ENCODE measurements at places on chromosomes 2 and 18.

GRCh38 chr2:218315397-218315796 is 23.1 kb upstream of the TMBIM1 start:
- DNase-seq: no peak

DNA sequence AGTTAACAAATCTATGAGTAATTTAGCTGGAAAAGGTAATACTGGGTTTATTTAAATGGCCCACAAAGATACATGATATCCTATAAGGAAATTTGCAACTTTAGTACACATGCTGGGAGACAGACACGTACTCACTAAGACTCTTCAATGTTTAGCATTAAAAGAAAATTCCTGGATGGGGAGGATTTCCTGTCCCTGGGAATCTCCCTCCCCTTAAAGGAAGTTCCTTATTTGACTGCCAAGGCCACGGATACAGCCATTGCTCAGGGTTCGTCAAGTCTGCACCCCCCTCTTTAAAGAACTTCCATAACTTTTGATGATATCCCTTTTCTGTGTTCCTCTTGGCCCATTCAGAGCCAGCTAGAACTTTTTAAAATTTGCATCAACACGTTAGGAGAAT is 267.6 kb downstream of the CD226 start:
- DNase-seq: no peak

GRCh38 chr2:172823261-172823850 is 87.7 kb downstream of the RAPGEF4 start:
- DNase-seq: no peak

DNA sequence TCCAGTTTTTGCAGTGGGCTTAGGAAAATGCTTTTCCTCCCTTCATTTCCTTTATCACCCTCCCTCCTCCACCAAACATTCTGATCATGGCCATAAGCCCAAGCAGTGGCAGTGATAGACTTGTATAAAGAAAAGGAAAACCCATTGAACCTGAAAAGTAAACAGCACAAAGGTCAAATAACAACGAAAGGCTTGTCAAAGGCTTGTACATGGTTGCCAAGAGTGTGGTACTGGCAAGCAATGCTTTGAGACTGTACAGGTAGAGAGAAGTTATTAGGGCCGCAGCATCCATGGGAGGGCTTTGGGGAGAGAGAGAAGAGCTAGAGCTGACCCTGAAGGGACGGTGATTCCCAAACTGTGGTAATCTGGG is 2.1 kb upstream of the VWA3B start:
- DNase-seq: no peak

- no peak for DNase-seq
These were observed 78.0 kb upstream of the WIPF1 start for GRCh38 chr2:174675615-174676014.

DNA sequence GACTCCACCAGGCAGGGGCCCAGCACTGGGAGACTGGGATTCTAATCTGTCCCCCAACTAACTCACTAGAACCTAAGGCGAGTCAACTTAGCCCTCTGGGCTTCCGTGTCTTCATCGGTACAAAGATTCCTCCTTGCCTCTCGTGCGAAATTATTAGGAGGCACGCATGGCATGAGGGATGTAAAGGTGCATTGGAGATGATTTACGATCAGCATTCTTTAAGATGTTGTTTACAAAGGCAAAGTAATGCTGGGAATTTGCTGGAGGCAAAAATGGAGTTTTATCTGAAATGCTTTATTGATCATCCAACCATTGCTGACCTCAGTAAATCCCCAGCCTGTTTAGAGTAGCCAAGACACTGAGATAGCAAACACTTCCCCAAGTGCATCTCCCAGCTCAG is 171.8 kb upstream of the KLHL29 start:
- no peak for DNase-seq

DNA sequence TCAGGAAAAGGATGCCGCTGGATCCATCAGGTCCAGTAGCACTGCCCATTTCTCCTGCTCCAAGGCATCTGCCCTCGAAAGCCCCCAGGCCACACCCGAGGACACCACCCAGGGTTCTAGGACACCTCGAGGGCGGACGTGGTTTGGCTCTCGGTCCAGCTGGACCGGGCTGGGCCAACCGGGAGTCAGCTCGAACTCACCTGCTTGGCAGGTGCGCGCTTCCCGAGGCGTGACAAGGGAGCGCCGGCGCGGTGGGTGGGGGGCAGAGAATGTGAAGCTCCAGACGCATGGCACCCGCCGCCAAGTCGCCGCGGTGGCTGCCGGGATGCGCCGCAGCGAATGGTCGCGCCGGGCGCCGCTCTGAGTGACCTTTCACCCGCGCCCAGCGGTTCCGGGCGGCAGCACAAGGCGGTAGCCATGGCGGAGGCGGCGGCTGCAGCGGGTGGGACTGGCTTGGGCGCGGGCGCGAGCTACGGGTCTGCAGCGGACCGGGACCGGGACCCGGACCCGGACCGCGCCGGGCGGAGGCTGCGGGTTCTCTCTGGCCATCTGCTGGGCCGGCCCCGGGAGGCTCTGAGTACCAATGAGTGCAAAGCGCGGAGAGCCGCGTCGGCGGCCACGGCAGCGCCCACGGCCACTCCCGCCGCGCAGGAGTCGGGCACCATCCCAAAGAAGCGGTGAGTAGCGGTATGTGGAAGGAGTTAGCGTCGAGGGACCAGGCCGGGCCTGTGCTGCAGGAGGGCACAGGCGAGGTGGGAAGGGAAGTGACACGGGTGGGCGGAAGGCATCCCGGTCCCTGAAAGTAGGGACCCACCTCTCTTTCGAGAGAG is at the start of gene AGPS:
Gene AGPS (plus strand): TSS at position 401 of the 830 bp plus-strand sequence. CDS start 17 bp downstream, at position 418.
- DNase-seq: peak; percentile 70

DNA sequence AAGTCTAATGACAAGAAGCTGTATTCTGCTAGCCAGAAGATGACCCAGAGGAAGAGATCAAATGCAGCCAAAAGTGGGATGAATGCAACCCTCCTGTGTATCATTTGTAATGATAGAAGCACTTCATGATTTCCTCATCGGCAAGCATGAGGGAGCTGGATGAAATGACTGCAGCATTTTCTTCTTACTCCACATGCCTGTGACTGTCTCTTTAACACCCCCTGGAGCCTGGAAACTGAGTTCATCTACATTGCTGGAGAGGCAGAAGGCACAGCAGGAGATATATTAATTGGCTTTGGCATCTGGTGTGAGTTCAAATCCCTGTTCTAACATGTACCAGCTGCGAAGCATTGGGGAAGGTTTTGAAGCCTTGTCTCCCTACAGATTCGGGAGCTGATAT is 37.7 kb downstream of the ID2 start:
- DNase-seq: no peak

GRCh38 chr2:217120429-217120828 is 260.6 kb upstream of the TNP1 start:
- DNase-seq: no peak

DNA sequence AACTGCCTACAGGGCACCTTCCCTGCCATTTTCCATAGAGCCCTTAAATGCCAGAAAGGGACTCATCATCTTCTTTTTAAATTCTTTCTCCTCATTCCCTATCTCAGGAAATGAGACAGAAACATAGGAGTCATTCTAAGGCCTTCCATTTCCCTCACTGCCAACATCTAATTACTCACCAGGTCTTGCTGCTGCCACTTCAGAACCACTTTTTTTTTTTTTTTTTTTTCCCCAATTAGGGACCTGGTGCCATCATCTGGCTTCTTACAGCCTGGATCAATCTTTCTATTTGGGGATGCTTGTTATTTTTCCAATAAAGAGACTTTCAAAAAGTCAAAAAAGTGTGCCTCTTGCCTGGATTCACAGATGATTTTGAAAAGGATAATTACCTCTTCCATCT is 373.4 kb downstream of the LPIN1 start:
- DNase-seq: no peak

DNA sequence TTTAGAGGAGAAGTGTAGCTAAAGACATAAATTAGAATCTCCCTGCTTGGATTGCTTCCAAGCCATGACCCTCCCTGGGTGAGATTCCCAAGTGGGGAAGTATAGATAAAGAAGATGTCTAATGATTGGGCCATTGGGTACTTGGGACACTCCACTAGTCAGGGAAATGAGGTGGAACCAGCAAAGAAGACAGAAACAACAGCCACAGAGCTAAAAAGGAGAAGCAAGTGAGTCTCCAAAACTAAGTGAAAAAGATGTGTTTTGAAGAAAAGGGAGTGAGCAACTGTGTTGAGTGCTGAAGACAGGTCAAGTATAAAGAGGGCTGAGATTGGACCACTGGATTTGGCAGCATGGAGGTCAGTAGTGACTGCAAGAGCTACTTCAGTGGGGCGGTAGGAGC is 276.7 kb upstream of the STON1 start:
- no peak for DNase-seq

GRCh38 chr2:72949642-72950041 is 32.3 kb downstream of the EMX1 start:
- DNase-seq: no peak

- DNase-seq: no peak
These were observed 5.1 kb downstream of the TRIB2 start for GRCh38 chr2:12721566-12722446.

DNA sequence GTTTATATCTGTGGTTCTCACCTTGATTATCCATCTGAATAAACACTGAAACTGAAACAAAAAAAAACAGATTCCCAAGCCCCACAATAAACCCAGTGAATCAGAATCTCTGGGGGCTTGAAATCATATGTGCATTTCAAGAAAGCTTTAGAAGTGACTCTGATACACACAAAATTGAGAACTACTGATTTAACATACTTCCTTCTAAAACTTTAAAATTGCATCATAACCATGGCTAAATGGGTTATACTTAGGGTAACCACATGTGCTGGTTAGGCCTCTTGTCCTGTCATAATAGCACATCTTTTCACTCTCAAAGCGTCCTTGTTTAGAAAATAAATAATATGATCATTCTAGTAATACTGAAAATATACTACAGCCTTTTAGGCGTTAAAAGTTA is 100.9 kb downstream of the ATAD2B start:
- no peak for DNase-seq

- no peak for DNase-seq
These were observed 57.2 kb upstream of the RTN4 start for GRCh38 chr2:55107436-55107835.

GRCh38 chr18:57446322-57446721 is 11.1 kb downstream of the ONECUT2 start:
- peak; percentile 40 for DNase-seq

- no peak for DNase-seq
These were observed 89.0 kb upstream of the UNC80 start for GRCh38 chr2:209682646-209683045.

- DNase-seq: no peak
These were observed 97.2 kb downstream of the TDRD15 start for GRCh38 chr2:21220930-21221329.

- DNase-seq: no peak
These were observed 2.4 kb upstream of the ARHGEF4 start for GRCh38 chr2:130834091-130834930.

GRCh38 chr2:199760574-199760973 is 90.4 kb downstream of the FTCDNL1 start:
- no peak for DNase-seq

GRCh38 chr2:3667151-3667631 is 9.2 kb downstream of the ALLC start:
- DNase-seq: no peak

DNA sequence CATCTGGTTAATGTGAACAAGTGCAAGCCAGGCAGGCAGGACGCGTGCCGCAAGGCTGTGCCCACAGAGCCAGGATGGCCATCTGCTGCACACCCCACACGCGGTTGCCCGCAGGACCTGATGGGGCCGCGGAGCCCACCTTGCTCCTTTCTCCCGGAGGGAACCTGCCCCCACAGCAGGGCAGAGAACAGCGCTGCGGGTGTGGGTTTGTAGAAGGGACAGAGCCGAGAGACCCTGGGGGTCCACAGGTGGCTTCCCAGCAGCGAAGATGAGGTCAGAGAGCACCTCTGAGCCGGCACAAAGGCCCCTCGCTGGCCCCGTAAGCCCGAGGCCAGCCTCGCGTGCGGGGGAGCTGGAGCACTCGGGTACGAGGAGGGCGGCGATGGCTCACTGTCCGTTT is 460.8 kb upstream of the SALL3 start:
- DNase-seq: no peak

GRCh38 chr2:36589230-36589630 is 8.7 kb downstream of the FEZ2 start:
- DNase-seq: peak; percentile 90

- DNase-seq: no peak
These were observed 271.9 kb downstream of the GPD2 start for GRCh38 chr2:156708051-156708450.

DNA sequence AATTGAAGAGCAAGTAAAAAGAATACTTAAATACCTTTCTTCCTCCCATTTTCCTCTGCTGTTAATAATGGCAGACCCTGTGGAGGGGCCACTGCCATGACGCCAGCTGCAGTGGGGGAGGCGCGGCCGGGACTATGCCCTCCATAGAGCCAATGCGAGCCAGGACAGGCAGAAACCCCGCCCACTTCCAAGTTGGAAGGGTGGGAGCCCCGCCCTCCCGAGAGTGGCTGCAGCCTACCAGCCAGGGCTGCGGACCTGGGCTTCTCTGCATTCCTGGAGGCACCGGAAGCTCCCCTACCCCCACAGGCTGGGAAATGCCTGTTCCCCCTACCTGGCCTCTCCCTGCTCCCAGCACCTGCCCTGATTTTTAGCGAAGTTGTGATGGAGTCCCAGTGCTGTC is 439.4 kb upstream of the CDH19 start:
- DNase-seq: no peak

DNA sequence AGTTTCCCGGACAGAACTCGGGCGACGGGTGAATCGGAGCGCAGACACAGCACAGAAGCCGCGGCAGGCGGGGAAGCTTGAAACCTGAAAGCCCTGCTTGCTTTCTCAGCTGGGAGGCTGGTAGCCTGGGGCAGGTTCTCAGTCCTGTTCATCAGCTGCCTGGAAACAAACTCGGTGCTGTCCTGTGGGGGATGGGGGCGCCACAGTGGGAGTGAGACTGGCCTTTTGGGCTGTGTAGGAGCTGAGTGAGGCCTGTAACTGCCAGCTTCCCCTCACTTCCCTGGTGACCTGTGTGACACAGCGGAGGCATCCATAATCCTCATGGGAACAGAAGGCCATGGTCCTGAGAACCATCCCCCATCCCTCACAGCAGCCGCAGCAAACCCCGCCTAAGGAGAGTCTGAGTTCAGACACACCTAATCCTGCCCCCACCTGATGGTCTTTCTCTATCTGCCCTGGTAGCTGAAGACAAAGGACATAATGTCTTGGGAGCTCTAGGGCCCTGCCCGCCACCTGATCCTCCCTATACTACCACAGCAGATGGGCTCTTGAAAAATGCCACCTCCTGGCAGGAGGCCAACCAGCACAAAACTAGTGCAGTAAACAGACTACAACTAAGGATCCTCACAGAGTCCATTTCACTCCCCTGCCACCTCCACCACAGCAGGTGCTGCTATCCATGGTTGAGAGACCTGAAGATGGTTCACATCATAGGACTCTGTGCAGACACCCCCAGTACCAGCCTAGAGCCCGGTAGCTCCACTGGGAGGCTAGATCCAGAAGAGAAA is 52.7 kb upstream of the LDLRAD4 start:
- DNase-seq: no peak

- DNase-seq: no peak
These were observed 69.0 kb downstream of the AOX1 start for GRCh38 chr2:200654823-200655222.

DNA sequence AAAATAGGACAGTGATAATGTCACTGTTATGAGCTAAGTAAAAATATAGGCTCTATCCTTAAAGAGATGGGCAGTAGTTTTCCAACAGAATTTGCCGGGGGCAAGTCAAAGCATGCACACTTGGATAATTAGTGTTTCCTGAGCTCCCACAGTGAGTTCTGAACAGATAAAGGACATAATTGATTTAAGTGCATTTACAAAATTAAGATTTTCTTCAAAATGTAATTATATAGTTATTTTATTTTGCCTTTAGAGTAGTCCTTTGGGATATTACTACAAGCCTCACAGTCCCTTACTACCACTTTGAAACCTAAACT is 107.6 kb downstream of the RAPGEF4 start:
- no peak for DNase-seq
